ENCODE measurements at places on chromosomes 5 and 9.

- no peak for DNase-seq
Measured at GRCh38 chr5:73497497-73498056, 665 bp upstream of the BTF3 start.

DNA sequence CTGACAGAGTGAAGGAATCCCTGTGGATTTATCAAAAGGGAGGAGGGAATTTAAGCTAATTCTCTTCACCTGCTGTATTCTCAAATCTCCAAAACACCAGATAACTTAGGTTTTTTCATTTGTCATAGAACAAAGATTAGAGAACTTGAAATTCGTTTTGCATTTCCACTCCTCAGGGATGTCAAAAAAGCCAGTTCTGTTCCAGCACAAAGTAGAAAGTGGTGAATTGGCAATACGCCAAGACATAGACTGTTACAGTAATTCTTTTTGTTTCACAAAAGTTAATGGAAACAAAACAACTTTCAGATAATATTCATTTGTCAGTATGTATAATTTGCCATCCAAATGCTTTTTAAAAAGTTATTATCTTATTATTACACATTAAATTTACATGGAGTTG lies 15.0 kb downstream of the S1PR3 start:
- no peak for DNase-seq

GRCh38 chr5:177362610-177363507 lies 5.1 kb downstream of the RGS14 start:
- DNase-seq: peak; percentile 87

DNA sequence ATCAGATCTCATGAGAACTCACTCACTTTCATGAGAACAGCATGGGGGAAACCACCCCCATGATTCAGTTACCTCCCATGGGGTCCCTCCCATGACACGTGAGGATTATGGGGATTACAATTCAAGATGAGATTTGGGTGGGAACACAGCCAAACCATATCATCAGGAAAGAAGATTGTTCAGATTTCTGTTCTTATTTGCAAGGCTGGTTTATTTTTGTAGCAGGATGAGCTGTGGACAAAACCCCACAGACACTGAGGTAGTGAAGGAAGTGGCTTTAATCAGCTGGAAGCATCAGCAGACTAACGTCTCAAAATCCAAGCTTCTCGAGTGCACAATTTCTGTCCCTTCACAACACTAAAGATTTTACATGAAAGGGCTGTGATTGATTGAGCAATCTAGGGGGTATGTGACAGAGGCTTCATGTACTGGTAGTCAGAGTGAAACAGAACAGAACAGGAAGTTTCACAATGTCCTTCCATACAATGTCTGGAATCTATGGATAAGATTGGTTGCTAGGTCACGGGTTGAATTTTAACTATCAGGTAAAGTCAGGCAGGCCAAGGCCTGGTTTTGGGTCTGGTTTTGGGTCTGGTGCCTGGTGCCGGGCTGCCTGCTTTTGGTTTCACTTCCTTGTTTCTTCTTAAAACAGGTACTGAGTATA lies 91.3 kb upstream of the ZNF366 start:
- DNase-seq: no peak

- no peak for DNase-seq
Measured at GRCh38 chr5:52783226-52783959, 4.3 kb upstream of the ITGA1 start.

- DNase-seq: no peak
Measured at GRCh38 chr5:147515269-147515668, 5.4 kb upstream of the DPYSL3 start.

DNA sequence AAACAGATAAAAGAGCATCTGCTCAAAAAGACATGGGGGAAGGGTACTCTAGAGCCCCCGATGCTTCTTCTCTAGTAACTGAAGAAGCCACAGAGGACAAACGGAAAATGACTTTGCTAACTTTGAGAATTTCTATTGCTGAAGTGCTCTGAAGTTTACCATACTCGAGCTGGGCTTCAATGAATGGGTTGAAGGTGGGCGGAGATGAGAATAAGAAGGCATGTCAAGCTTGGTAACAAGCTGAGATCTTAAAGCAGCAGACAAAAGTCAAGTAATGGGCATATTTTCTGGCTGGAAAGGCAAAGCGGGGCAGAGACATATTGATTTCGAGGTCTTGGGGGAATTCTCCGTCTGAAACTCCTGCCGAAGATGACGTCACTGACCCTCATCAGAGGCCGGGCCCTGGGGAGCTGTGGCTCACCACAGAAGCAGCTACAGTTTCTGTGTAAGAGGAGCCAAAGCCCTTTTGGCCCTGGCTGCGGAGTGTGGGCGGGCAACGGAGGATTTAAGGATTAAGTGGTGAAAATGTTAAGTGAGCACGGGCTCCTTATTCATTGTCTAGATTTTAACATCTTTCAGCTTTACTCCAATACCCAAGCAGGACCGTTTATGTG lies 115.8 kb upstream of the SLIT3 start:
- DNase-seq: peak; percentile 41

- DNase-seq: no peak
Measured at GRCh38 chr9:79526149-79526672, 45.6 kb upstream of the TLE4 start.

- no peak for DNase-seq
Measured at GRCh38 chr5:115815006-115815692, 1.3 kb downstream of the CDO1 start.

DNA sequence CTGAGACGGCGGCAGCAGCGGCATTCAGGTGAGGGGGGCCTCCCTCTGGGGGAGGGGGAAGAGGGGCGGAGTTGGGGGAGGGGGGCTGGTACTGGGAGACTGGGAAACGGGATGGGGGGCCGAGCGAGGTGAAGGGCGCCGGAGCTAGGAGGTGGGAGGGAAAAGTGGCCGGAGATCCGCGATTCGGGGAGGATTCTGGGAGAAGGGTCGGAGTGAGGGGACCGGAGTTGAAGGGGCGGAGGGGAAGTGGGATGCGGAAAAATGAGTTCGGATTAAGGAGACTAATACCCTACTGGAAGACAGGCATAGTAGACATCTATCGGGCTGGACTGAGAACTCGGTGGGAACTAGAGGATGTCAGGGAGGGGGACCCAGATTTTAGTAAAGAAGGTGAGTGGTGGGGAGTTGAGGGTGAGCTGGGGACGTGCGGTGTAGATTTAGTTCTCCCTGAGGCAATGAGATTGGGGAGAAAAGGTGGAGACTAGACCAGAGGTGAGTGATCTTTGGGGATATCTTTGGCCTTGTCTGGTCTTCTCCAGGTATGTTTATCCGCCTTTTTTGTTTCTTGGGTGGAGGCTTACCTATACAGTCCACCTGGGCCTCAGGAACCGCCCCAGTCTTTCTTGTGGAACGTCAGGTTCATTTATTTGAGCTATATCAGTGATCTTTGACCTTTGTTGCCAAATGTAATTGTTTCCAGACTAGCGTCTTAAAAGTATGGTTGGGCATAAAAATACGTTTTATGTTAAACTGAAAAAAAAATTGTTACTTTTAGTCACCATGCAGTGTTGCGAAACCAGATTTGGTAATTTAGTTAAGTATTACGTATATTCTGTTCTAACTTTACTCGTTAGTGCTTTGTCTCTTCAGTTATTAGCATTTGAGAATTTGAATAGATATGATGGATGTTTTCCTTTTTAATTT lies 632 bp downstream of the UBAP1 start:
- DNase-seq: peak; percentile 49

- DNase-seq: no peak
Measured at GRCh38 chr5:109062664-109063063, 315.0 kb downstream of the FER start.

- DNase-seq: no peak
Measured at GRCh38 chr5:68770551-68770950, 323.3 kb upstream of the SLC30A5 start.

GRCh38 chr5:170154297-170154696 lies 48.6 kb downstream of the FOXI1 start:
- no peak for DNase-seq

GRCh38 chr5:10364186-10364689 lies 10.7 kb downstream of the MARCHF6 start:
- no peak for DNase-seq

DNA sequence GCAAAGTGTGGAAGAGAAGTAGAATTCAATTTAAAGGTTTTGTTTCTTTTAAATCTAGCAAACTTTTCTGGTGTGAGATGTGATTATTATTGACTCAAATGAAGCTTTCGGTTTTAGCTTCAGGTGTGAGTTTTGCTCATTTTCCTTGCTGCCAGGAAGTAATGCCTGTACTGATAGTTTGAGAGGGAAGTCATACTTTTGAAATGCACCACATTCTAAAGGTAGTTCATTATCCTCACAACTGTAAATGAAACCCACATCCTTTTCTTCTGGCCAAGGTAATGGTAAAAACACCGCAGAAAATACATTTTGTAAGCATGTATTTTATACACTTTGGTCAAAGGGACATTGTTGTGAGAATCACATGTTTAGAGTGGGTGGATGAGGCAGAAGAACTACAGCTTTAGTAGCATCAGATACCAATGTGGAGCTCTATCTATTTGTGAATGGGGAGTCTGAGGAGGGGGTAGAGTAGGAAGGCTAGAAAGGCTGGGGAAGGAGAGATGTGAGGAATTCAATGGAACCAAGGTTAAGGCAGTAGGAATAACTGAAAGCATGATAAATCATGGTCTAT lies 167.0 kb upstream of the CDKN2B start:
- no peak for DNase-seq

DNA sequence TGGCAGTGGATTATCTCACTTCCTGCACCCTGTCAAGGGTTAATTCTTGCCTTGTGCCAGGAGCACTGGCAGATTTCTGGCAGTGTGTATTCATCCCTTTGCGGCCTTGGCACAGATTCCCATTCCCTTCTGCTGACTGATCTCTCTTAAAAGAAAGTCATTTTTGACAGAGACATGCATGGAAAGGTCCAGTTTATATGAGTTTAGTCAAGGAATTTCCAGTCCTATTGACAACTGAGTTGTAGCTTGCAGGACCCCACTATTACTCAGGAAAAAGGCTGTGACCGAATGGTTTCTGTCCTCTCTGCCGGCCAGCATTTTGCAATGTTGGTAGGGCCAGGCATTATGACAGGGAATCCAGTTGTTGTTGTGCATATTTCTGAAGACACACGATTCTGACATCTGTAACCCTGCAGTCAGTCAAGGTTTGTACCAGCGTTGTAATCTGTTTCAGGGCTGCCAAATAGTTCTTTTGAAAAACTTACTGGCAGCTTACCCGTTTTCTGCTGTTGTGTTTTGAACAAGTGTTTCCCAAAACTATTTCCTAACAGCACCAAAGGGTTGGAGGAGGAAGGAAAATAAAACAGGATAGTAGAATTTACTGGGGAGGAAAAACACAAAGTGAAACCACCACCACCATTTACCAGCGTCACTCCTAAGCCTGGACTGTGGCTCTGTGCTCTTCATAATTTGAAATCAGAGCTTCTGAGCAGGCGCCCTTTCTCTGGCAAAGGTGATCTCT lies 243.4 kb upstream of the KLF4 start:
- no peak for DNase-seq

GRCh38 chr9:21708856-21709255 lies 93.6 kb upstream of the MTAP start:
- DNase-seq: no peak

DNA sequence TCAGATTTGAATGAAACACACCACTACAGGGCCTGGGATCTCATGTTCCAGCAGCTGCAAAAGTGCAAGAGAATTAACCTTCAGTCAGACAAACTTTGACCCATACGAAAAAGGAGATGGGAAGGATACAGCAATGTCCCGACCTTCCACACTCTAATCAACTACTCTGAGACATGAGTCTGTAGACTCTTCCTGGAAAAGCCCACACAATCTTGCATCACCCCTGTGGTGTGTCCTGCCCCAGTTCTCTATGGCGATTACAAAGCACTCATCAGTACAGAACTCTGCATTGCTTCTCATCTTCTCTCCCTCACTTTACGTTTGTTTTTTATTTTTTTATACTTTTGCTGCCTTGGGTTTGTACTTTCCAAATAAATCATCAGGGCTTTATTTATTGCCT lies 241.0 kb upstream of the KIF2A start:
- no peak for DNase-seq

DNA sequence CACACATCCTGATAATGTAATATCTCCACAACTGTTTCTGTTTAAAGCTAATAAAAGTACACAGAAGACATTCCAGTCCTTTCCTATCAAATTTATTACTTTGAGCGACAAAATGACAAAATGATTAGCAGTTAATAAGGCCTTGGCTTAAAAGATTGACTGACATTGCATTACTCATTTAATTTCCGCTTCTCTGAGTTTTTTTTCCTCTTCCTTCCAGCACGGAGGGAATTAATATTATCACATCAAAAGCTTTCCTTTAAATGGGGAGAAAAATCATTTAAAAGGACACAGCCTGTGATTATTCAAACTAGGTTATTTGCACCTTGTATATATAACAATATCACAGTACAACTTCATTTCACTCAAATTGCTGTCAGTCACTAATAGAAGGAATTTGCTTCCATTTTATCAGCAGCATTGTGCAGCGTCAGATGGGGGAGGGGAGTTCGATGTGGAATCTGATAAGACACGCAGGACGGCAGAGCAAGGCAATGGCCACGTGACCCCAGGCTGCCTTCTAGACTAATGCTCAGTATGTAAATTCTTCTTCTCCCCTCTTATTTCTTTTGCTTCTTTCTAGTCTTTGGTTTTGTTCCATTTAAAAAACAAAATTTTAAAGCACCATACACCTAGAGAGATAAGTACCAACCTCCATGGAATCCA lies 400.5 kb downstream of the IRX1 start:
- no peak for DNase-seq

DNA sequence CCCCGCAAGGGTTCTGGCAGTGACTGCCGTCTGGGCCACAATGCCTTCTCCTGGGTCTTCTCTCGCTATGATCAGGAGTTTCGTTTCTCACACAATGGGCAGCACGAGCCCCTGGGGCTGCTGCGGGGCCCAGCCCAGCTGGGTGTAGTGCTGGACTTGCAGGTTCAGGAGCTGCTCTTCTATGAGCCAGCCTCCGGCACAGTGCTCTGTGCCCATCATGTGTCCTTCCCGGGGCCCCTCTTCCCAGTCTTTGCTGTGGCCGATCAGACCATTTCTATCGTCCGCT lies 7.0 kb downstream of the HDHD3 start:
- DNase-seq: no peak

GRCh38 chr9:132588501-132589147 lies 6.2 kb downstream of the BARHL1 start:
- no peak for DNase-seq

DNA sequence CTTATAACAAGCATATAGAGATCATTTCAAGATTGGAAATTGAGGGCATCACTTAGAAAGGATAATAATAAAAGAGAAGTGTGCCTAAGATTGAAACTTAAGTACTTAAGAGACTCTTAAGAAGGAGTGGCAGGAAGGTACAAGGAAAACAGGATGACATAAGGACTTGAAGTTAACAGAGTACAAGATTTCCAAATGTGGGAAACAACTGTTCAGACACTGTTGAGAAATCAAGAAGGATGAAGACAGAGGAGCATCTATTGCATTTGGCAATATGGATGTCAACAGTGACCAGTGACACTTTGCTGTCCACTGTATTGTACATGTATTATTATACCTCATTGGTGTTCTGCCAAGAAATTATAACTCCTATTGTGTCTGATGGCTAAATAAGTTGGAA lies 157.8 kb upstream of the PTGER4 start:
- no peak for DNase-seq

DNA sequence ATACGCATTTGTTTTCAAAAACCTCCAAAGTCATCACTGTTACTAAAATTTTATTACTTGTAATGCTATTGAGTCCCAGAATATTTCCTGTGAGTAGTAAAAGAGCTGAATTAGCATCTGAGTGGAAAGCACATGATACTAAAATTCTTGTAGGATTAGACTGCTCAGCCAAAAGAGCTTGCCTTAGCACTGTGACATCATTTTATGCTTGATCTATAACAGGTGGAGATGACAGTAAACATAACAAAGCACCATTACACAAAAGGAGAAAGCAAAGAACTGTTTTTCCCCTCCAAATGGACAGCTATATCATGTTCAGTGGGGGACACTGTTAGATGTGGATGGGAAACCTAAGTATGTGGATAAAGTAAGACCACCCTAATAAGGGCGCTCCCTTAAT lies 5.8 kb upstream of the JAK2 start:
- DNase-seq: no peak

Data from mucosa of descending colon (tissue), 3 donors.